CD4-positive, alpha-beta T cell treated with Interleukin-1 beta for 1 hour (primary cell): ENCODE measurements at places on chromosomes 1 and 21.
A peak's percentile ranks its signal among the peaks of the same experiment; 100 is the strongest.

DNA sequence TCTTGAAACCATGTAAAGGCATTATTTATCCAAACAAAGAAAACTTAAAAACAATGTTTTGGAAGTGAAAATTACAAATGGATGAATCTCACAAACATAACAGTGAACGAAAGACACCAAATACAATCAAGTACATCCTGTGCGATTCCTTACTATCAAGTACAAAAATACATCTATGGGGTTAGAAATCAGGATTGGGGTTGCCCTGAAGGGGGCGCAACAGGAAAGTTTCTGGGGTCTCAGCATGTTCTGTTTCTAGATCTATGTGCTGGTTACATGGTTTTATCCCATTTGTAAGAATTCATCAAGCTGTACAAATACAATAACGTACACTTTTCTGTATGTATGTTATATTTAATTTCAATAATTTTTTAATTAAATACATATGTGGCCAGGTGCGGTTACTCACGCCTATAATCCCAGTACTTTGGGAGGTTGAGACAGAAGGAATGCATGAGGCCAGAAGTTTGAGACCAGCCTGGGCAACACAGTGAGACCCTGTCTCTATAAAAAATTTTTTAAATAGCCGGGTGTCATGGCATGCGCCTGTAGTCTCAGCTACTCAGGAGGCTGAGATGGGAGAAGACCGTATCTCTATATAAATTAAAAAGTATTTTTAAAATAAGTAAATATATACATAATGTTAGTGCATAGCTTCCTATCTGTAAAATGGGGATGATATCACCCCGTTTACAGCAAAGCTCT is 121.5 kb upstream of the SOD1 start:
- DNase-seq, result no peak

DNA sequence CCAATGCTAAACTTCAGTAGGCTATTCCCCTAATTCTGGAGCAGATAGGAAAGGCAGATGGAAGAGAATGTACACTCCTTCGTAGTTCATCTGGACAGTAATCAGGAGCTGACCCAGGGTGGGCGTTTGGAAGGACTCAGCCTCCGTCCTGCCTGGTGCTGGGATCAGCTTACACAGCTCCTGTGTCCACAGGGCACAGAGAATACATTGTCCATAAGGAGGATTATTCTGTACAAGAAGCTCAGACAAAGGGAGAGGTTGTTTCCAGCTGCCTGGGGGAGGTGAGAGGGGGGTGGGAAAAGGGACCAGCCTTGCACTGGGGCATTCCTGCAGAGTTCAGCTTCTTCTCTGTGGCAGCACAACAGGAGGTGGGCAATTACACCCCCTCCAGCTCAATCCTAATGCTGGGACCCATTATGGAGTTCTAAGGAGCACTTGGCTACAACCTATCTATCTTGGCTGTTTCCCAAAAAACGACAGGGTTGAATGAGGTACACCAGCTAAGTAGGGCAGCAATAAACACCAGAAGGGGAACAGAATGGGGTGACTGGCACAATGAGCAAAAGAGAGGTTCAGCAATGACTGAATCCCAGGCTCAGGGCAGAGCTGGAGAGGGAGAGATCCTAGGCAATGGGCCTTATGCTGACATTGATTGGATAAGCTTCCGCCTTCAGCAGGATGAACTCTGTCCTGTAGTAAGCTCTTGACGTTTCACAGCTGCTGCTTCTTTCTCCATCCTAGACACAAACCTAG is 7.4 kb downstream of the MED8 start:
- no peak for DNase-seq

GRCh38 chr1:180953291-180954004 is 40.8 kb downstream of the KIAA1614 start:
- DNase-seq, result no peak

DNA sequence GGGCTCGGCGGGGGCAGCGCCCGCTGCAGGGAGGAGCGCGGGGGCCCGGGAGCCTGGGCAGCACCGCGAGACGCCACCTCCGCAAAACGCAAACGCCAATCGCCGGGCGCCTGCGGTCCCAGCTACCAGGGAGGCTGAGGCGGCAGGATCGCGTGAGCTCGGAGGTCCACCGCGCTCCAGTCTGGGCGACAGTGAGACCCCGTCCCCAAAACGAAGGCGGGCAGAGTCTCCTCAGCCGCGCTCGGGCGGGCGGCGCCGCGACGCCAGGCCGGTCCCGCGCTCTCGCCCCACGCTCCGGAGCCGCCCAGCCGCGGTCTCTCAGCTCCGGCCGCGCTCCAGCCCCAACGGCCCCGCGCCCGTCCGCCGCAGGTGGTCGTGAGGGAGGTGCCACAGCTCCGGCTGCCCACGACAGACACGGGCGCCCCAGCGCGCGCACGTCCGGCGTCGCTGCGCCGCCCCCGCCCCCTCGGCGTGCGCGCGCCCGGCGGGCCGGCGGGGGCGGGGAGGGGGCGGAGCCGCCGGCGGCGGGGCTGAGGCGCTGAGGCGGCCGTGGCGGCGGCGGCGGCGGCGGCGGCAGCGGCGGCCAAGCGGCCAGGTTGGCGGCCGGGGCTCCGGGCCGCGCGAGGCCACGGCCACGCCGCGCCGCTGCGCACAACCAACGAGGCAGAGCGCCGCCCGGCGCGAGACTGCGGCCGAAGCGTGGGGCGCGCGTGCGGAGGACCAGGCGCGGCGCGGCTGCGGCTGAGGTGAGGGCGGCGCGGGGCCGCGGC is at the start of gene ADARB1:
Gene ADARB1, plus strand, starts transcription at position 533 of the 770 bp plus-strand sequence. CDS start 97,077 bp downstream, outside the sequence.
- peak; percentile 67 for DNase-seq

DNA sequence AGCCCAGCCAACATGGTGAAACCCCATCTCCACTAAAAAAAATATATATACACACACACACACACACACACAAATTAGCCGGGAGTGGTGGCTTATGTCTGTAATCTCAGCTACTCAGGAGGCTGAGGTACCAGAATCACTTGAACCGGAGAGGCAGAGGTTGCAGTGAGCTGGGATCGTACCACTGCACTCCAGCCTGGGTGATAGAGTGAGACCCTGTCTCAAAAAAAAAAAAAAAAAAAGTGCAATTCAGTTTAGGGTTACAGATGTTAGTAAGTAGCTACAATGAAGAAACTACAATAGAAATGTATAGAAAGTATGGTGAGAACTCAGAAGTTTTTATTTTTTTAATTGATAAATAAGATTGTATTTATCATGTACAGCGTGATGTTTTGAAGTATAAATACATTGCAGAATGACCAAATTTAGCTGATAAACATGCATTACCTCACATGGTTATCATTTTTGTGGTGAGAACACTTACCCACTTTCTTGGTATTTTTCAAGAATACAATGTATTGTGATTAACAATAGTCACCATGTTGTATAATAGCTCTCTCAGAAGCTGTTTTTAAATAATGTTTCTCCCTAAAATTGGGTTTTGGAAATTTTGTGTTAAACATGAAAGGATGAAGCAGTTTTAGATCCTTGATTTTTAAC is 17.9 kb downstream of the KDM1A start:
- DNase-seq, result no peak

- peak; percentile 27 for DNase-seq
Measured at GRCh38 chr1:116881879-116882520, 27.7 kb upstream of the PTGFRN start.
